ENCODE measurements at places on chromosomes 16 and 17. TPM values are rescaled to one million over a fixed set of nuclear protein-coding genes. Genes with fewer than 3 reads are reported as not detected.

The OR3A3 gene
- not detected for total RNA-seq

The HBQ1 gene
- not detected for total RNA-seq

The CASKIN1 gene
- not detected for total RNA-seq

The ZFP90 gene
- 41.3 TPM for total RNA-seq

DNA sequence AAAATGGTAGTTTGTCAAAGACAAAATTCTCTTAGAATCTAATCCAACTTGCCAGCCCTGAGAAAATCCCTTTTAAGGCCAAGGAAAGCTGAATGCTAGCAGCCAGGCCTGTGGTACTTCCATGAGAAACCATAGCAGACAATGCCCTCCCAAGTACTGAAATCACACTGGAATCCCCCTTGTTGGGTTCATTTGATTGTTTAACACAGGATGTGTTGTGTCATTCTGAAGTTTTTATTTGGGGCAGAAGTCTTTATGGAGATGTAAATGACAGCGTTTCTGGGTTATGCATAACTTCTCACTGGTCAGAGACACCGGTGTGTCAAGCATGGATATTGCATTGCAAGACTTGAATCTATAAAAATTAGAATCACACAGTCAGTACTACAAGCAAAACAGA lies 6.0 kb upstream of the ARL2BP start:
- H3K27ac ChIP-seq, result no peak overlapping the region
- H3K4me1 ChIP-seq, result no peaks in the 10 kb centered on the region
- DNase-seq, result no peak
- no peak overlapping the region for H3K4me3 ChIP-seq
- H3K36me3 ChIP-seq, result peaks cover 30% of the 10 kb centered on the region

DNA sequence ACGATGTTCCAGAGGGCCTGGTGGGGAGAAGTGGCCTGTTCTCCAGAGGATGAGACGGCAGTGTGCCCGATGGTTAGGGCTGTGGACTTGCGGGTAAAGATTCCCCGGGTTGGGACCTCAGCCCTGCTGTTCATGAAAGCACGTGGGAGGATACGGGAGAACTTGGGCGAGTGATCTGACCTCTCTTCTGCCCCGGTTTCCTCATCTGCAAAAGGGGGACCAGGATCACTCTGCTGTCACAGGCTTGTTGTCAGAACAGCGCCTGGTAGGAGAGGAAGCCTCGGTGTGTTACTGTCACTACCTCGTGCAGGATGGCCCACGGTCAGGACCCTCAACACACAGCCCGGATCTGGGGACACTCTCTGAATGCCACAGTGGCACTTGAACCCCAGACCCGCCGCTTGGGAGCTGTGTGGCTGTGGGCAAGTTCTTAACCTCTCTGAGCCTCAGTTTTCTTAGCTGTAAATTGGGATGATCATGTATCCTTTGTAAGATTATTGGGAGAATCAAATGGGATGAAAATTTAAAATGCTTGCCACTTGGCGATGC lies 85.6 kb upstream of the CDC42EP4 start:
- H3K27ac ChIP-seq, result no peak overlapping the region
- H3K4me1 ChIP-seq, result peaks cover 5% of the 10 kb centered on the region
- H3K27me3 ChIP-seq, result peaks cover 18% of the 10 kb centered on the region
- DNase-seq, result no peak
- H3K4me3 ChIP-seq, result no peak overlapping the region

GRCh38 chr17:27456681-27457359 lies 572 bp downstream of the KSR1 start:
- H3K27ac ChIP-seq, result peak overlapping the region; percentile 28
- H3K36me3 ChIP-seq, result no peaks in the 10 kb centered on the region
- H3K27me3 ChIP-seq, result peaks cover 57% of the 10 kb centered on the region
- peaks cover 14% of the 10 kb centered on the region for H3K4me1 ChIP-seq

DNA sequence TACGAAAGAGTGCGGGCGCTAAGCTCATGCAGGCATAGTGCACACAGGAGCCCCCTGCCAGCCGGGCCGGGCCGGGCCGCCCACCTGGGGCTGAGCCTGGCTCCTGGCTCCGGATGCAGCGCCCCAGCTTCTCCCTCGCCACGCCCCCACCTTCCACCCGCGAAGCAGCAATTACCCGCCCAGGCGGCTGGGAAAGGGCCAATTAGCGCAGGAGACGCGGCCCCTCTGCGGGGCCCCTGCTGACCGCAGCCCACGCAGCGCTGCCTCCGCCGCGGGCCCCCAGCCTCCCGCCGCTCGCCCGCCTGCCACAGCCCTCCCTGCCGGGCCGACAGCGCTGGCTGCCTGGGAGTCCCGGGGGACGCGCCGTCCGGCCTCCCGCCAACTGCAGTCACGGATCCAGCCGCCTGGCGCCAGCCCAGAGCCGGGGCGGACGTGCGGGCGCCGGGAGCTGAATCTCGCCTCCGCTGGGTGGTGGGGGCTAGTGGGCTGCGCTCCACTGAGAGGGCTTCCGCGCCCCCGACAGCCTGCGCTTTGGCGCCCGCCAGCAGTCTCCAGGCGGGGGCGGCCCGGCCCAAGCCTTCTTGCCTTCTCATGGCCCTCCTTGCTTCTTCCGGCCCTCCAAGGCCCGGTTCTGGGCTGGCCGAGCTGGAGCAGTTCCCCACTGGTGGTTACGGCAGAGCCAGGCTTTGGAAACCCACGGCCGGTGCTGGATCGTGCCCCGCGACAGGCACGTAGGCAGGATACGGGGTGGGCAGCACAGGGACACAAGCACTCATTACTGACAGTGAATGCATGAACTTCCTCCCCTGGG lies 14.9 kb upstream of the CBFB start:
- H3K4me3 ChIP-seq, result peak overlapping the region; percentile 68
- H3K27me3 ChIP-seq, result no peaks in the 10 kb centered on the region
- no peaks in the 10 kb centered on the region for H3K36me3 ChIP-seq
- DNase-seq, result peak; percentile 96

DNA sequence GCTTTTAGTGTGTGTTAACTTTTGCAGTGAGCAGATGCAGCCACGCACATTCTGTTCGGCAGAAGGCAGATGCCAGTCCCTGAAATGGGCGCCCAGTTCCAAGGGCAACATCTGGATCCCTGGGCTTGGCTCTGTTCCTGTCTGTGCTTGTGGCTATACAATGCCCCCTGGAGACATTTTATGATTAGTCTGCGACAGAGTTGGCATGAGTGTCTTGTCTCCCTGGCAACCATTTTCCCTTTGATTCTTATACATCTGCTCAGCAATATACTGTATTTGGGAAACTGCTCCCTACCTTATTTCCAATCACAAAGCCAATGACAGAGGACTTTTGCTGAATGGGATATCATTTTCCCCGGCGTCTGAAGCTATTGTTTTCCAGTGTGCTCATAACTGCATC lies 1629.5 kb upstream of the GOT2 start:
- no peaks in the 10 kb centered on the region for H3K27me3 ChIP-seq
- no peak overlapping the region for H3K27ac ChIP-seq
- H3K4me1 ChIP-seq, result no peaks in the 10 kb centered on the region

GRCh38 chr17:44602390-44602789 lies 45.1 kb downstream of the FZD2 start:
- no peak overlapping the region for H3K27ac ChIP-seq
- H3K4me3 ChIP-seq, result no peak overlapping the region
- peaks cover 21% of the 10 kb centered on the region for H3K4me1 ChIP-seq
- H3K36me3 ChIP-seq, result no peaks in the 10 kb centered on the region
- DNase-seq, result no peak

- no peak overlapping the region for H3K27ac ChIP-seq
- no peaks in the 10 kb centered on the region for H3K4me1 ChIP-seq
- no peaks in the 10 kb centered on the region for H3K36me3 ChIP-seq
- no peak for DNase-seq
- no peaks in the 10 kb centered on the region for H3K27me3 ChIP-seq
Measured at GRCh38 chr17:79562192-79562930, 48.5 kb downstream of the RBFOX3 start.

GRCh38 chr16:18062713-18063112 lies 273.8 kb downstream of the NPIPA8 start:
- no peaks in the 10 kb centered on the region for H3K36me3 ChIP-seq
- no peak for DNase-seq
- no peak overlapping the region for H3K4me3 ChIP-seq
- no peak overlapping the region for H3K27ac ChIP-seq

DNA sequence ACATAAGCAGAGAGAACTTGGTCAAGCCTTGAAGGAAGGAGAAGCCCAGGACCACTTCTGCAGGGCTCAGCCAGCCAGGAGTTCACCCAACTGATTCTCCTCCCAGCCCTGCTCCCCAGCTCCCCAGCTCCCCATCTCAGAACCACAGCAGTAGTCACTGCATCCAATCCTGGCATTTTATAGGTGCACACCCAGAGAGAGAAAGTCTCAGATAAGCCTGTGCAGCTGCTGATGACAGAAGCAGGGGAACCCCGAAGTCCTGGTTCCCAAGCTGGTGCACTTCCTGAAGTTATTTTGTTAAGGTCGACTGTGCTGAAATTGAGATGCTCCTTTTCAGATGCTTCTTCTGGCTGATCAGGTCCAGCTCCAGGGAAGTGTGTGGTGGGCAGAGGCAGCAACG lies 6.6 kb downstream of the RNF112 start:
- no peak overlapping the region for H3K4me3 ChIP-seq
- no peak overlapping the region for H3K27ac ChIP-seq
- peaks cover 16% of the 10 kb centered on the region for H3K4me1 ChIP-seq
- H3K27me3 ChIP-seq, result no peaks in the 10 kb centered on the region
- DNase-seq, result peak; percentile 31

GRCh38 chr16:10112021-10112420 lies 70.2 kb downstream of the GRIN2A start:
- DNase-seq, result no peak
- H3K36me3 ChIP-seq, result no peaks in the 10 kb centered on the region
- no peaks in the 10 kb centered on the region for H3K4me1 ChIP-seq

DNA sequence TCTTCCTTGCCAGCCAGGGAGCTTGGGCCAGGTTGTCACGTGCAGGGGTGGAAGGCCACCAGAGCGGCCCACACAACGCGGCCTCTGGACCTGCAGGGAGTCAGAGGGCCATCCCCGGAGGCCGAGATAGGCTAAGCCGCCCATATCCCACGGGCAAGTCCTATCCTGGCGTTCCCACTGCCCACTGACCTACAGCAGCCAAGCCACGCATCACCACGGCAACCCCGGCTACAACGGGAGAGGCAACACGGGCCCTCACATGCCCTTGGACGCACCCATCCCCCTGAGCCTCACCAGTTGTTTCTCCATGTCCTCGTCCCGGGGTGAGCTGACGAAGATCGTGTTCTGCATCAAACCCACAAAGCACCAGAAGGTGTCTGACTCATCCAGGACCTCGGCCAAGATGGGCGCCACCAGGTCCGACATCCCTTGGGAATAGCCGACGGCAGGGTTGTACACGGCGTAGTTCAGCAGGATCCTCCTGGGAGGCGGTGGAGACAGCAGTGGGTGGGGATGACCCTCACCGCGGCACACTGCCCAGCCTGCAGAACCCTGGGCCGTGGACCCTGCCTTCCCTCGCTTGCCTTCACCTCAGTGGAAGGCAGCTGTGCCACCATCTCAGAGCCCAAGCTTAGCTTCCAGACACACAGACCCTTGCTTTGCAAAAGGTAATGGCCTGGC lies 88.2 kb downstream of the TBC1D16 start:
- peaks cover 11% of the 10 kb centered on the region for H3K36me3 ChIP-seq
- no peak overlapping the region for H3K4me3 ChIP-seq
- H3K27ac ChIP-seq, result no peak overlapping the region
- H3K4me1 ChIP-seq, result peaks cover 17% of the 10 kb centered on the region
- no peaks in the 10 kb centered on the region for H3K27me3 ChIP-seq

DNA sequence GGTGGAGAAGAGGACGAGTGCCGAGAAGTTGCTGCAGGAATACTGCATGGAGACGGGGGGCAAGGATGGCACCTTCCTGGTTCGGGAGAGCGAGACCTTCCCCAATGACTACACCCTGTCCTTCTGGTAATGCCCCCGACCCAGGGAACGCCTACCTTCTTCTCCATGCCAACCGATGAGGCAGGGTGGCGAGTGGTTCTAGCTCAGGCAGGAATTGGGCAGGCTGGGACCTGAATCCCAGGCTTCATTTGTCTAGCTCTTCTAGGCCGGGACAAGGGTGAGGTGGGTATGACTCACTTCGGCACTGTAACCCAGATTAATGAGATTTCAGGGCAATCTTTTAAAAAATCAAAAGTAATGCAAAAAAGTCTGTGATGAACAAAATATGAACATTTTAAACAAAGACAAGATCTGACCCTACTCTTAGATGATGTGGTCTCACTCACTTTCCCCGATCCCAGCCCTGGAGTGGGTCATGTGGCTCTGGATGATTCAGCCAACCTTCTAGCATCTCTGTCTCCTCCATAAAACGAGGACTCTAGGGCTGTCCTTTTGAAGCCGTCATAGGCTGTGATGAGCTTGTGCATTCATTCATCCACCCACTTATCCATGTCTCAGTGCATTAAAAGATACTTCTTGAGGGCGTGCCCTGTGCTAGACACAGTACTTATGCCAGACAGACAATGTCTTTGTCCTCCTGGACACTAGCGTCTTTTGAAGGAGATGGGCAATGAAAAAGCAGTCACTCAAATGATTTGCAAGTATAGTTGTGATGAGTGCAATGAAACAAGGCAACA lies 102.6 kb downstream of the SDR42E1 start:
- no peaks in the 10 kb centered on the region for H3K27me3 ChIP-seq
- H3K36me3 ChIP-seq, result no peaks in the 10 kb centered on the region
- H3K4me1 ChIP-seq, result no peaks in the 10 kb centered on the region
- no peak overlapping the region for H3K27ac ChIP-seq

DNA sequence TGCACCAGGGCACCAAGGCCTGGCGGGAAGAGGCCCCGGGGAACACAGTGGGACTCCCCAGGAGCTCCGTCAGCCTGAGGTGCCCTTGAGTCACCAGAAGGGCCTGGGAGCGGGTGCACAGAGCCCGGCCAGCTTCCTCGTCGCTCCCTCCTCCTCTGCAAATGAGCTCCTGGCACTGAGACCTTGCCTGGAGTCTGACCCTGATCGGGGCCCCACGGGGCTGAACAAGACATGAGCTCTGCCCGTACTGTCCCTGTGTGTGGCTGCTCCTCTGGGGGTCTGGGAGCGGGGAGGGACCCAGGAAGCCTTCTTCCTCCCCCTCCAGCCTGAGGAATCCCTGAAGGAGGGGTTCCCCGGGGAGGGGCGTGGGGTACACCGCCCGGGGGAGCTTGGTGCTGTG lies 36.4 kb upstream of the SSTR5 start:
- no peaks in the 10 kb centered on the region for H3K4me1 ChIP-seq
- H3K27me3 ChIP-seq, result no peaks in the 10 kb centered on the region
- no peak overlapping the region for H3K27ac ChIP-seq
- H3K36me3 ChIP-seq, result no peaks in the 10 kb centered on the region
- no peak overlapping the region for H3K4me3 ChIP-seq
- no peak for DNase-seq

GRCh38 chr17:71511266-71511995 lies 609.4 kb upstream of the SOX9 start:
- peak overlapping the region; percentile 34 for H3K4me3 ChIP-seq
- peaks cover 6% of the 10 kb centered on the region for H3K27me3 ChIP-seq
- peaks cover 7% of the 10 kb centered on the region for H3K4me1 ChIP-seq
- no peak for DNase-seq
- H3K36me3 ChIP-seq, result no peaks in the 10 kb centered on the region

- H3K27ac ChIP-seq, result no peak overlapping the region
- H3K4me3 ChIP-seq, result no peak overlapping the region
- no peaks in the 10 kb centered on the region for H3K36me3 ChIP-seq
- no peaks in the 10 kb centered on the region for H3K4me1 ChIP-seq
- no peak for DNase-seq
Measured at GRCh38 chr16:49051576-49051975, 230.1 kb downstream of the CBLN1 start.

- H3K4me1 ChIP-seq, result peaks cover 22% of the 10 kb centered on the region
- no peak for DNase-seq
- H3K27ac ChIP-seq, result no peak overlapping the region
- no peaks in the 10 kb centered on the region for H3K36me3 ChIP-seq
- no peak overlapping the region for H3K4me3 ChIP-seq
Measured at GRCh38 chr16:68798398-68798797, 44.9 kb upstream of the TANGO6 start.

All from osteoblast (primary cell).